ENCODE measurements at places on chromosomes 12 and 14.

GRCh38 chr12:66176105-66176900 lies 6.5 kb upstream of the TMBIM4 start:
- no peak for DNase-seq

GRCh38 chr12:128140551-128140950 lies 126.4 kb upstream of the TMEM132C start:
- DNase-seq: no peak

DNA sequence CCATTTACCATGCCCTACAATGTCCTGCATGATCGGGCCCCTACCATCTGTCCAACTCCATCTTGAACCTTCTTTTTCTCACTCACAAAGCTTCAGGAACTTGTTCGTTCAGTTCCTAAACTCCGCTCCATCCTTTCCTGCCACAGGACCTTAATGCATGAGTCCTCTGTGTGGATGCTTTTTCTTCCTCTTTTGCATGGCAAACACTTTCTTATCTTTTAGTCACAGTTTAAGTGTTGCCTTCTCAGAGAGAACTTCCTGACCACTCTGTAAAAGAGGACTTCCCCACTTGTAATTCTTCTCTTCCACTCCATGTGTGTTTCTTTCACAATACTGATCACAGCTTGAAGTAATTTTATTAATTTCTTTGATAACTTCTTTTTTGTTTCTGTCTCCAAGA lies 54.4 kb upstream of the ETV6 start:
- DNase-seq: no peak

GRCh38 chr14:52553671-52554575 lies 1.3 kb downstream of the GPR137C start:
- peak; percentile 79 for DNase-seq

GRCh38 chr12:109640961-109641360 lies 67.4 kb downstream of the MVK start:
- no peak for DNase-seq

DNA sequence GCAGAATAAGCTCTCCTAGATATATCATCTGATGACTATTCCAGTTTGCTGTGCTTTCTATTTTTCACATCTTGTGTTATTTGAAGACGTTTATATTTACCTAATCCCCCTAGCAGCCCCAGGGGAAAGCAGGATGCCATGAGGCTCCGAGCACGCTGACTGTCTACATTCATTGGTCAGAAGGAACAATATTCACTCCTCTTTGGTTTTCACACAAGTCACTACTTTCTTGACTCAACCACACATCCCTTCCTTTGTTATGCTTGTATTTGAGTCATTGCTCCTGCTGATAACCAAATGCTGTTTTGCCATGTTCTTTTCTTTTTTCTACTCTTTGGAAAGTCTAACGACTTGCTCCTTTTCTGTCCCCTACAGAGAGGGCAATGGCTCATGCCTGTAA lies 86.5 kb upstream of the SLC38A2 start:
- DNase-seq: peak; percentile 20

- no peak for DNase-seq
These were observed 225.3 kb upstream of the PELI2 start for GRCh38 chr14:55892906-55893305.

GRCh38 chr12:5085896-5086295 lies 42.2 kb downstream of the KCNA5 start:
- no peak for DNase-seq

DNA sequence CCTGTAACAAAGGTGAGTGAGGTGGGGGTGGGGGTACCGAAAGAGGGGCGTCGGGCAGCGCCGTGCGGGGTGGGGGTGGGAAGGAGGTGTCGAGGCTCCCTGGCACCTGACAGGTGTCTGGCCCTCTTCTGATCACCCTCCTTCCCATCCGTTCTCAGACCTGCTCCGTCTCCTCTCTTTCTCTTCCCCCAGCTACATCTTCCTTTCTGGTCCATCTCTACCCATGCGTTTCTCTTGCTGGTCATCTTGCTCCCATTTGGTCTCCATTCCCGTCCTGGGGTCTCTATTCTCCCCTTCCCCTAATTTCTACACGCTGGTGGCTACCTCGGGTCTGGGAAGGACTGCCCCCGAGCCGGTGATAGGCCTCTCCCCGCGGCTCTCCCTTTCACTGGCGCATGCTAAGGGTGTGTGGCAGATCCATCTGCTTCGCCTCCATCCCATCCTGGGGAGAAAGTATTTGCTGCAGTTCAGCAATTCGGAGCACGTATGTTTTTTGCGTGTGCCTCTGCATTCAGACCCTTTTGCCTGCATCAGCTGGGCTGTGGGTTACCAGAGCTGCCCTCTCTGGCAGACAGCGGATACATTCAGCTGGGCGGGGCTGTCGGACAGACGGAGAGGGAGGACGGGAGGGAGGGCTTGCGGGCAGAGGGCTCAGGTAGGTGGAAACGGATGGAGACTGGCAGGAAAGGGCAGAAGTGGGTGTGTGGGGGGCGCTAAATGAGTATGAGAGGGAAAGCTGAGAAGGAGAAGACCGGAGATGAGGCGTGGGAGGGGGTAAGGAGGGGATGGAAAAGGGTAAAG lies 730 bp downstream of the CLSTN3 start:
- DNase-seq: peak; percentile 48

- DNase-seq: peak; percentile 64
These were observed 7.5 kb downstream of the ITGA5 start for GRCh38 chr12:54411391-54412241.

DNA sequence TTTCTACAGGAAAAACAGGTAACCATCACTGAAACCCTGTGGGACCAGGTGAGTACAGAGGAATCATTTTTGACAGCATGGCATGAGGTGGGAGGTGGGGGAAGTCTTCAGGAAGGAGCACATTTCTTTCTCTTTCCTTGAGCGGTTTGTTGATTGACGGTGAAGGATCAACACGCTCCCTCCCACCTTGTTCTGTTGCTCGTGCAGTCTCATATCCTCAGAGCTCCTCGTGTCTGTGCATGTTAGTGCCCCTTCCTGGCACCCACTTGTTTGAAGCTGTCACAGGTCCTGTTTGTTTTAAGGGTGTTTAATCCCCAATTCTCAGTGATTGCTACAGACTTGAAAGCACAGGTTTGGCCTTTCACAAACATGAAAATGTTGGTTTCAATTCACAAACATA lies 4.4 kb downstream of the C12orf54 start:
- no peak for DNase-seq

GRCh38 chr14:52380294-52380693 lies 66.2 kb downstream of the PTGER2 start:
- no peak for DNase-seq

DNA sequence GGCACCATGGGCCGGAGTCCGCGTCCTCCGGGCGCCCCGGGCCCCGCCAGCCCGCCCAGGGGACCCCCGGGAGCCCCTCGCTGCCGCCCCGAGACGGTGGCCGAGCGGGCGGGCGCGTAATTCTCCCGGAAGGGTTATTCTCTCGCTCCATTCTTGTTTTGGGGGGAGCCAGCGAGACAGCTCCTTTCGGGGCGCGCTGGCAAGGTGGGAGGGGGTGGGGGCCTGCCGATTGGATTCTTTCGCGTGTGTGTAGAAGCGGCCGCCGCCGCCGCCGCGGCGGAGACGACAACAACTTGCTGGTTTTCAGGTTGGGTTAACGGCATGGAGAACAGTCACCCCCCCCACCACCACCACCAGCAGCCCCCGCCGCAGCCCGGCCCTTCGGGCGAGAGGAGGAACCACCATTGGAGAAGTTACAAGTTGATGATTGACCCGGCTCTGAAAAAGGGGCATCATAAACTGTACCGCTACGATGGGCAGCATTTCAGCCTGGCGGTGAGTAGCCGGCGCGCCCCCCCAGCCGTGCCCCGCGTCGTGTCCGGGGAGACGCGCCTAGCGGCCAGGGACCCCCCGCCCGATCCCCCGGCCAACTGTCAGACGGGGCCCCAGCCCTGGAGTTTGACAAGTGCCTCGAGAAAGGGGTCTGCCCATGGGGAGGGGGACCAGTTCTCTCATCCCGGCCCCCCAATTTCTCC lies 755 bp downstream of the SETD1B start:
- DNase-seq: peak; percentile 58

GRCh38 chr12:109433618-109434017 lies 43.5 kb downstream of the KCTD10 start:
- DNase-seq: no peak

DNA sequence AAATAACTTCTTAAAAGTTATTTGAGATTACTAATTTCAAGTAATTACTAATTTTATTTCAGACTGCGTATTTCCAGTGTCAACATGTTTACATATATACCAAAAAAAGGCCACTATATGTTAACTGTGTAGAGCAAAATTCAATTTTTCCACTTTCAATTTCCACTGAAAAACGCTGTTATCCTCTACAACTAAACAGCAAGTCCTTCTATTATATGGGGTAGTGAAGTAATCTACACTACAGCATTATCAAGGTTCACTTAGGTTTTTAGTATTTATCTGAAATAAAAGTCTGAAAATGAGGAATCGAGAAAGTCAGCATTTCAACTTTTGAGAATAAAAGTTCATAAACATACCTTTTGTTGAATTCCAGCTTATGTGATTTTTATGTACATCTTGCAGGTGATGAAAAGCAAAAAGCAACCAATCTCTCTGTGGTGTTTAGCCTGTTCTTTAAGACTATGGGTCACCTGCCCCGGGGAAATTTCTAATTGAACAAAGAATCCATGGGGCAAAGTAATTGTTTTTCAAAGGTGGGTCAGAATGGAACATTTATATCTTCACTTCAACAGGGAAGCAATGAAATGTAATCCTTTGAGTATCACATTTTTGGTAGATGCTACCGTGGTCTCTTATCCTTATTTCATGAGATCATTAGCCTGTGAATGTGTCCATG lies 3.3 kb downstream of the BTG1 start:
- DNase-seq: no peak

DNA sequence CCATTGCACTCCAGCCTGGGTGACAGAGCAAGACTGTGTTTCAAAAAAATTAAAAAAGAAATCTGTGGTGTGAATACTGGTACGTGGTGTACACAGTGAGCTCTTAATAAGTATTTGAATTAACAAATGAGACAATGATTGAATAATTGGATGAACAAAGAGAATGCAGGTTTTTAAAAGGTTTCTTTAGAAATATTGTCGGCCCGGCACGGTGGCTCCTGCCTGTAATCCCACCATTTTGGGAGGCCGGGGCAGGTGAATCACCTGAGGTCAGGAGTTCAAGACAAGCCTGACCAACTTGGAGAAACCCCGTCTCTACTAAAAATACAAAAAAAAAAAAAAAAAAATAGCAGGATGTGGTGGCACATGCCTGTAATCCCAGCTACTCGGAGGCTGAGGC lies 6.6 kb downstream of the HIF1A start:
- DNase-seq: no peak

DNA sequence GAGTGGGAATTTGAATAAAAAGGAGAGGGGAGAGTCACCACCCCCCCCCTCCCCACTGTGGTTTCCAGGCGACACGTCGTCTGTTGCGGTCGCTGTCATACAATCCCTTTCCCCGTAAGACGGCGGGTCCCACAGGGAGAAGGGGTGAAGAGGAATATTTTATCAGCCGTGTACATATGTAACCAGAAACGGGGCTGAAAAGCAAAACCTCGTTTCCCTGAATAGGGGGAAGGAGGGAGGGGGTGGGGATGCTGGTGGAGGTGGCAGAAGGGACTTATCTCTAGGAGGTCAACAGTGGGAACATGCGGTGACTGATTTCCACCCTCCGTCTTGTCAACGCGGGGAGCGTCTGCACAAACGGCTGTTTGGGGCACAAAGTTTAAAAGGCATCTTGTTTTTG lies 171.4 kb downstream of the RBM19 start:
- no peak for DNase-seq

- no peak for DNase-seq
These were observed 176.7 kb upstream of the SEL1L start for GRCh38 chr14:81710232-81710845.

DNA sequence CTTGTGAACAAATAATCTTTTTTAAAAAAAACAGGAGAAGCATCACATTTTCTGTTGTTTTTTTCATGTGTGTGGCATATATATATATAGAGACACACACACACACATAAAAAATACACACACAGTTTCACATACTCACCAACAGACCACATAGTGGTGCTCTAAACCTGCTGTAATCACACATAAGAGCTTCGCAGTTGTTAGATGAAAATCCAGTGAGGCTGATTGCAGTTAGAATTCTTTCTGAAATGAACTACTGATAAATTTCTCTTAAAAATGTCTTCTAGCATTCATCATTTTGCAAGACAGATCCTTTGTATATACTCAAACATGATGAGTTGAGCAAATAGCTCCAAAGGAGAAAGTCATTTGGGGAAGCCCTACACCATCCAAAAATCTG lies 434.3 kb upstream of the STXBP6 start:
- no peak for DNase-seq

GRCh38 chr12:111636209-111636945 lies 37.3 kb upstream of the ATXN2 start:
- DNase-seq: no peak

- no peak for DNase-seq
These were observed 670 bp upstream of the PSMA3 start for GRCh38 chr14:58243790-58244555.

GRCh38 chr14:77044783-77045237 lies 16.3 kb upstream of the IRF2BPL start:
- no peak for DNase-seq
